ENCODE measurements at places on chromosomes 4 and X.

- no peak for DNase-seq
Observed at GRCh38 chr4:114019969-114020358, 40.5 kb upstream of the ARSJ start.

- DNase-seq, result no peak
Observed at GRCh38 chr4:156378033-156378665, 424.5 kb upstream of the CTSO start.

GRCh38 chr4:8136529-8136928, 22.1 kb downstream of the ABLIM2 start:
- DNase-seq, result no peak

DNA sequence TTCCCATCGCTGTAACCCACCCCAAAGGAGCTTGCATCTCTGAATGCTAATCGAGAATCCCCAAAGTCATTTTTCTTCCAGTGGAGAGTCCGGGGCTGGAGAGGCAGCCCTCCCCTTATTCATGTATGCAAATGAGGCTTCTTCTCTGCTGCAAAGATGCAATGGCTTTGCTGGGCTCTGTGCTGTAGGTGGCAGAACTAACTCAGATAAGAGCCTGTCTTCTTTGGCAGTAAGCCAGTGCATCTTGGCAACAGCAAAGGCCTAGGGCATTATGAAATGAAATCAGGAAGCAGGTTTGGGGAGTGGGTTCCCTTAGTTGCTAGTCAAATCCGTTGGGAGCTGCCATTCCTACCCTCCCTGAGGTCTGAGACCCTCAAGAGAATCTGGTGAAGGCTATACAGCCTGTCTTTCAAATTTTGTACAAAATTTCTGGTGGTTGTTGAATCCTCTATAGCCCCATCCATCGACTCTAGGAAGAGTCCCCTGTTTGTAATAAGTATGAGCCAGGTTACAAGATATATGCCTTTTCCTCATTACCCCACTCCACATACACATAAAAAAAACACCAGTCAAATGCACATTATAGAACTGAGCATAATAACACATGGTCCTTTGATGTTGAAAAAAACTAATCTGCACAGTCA, 290.6 kb upstream of the TAPT1 start:
- DNase-seq, result no peak

GRCh38 chr4:47942081-47942819, 27.9 kb upstream of the NFXL1 start:
- DNase-seq, result no peak

DNA sequence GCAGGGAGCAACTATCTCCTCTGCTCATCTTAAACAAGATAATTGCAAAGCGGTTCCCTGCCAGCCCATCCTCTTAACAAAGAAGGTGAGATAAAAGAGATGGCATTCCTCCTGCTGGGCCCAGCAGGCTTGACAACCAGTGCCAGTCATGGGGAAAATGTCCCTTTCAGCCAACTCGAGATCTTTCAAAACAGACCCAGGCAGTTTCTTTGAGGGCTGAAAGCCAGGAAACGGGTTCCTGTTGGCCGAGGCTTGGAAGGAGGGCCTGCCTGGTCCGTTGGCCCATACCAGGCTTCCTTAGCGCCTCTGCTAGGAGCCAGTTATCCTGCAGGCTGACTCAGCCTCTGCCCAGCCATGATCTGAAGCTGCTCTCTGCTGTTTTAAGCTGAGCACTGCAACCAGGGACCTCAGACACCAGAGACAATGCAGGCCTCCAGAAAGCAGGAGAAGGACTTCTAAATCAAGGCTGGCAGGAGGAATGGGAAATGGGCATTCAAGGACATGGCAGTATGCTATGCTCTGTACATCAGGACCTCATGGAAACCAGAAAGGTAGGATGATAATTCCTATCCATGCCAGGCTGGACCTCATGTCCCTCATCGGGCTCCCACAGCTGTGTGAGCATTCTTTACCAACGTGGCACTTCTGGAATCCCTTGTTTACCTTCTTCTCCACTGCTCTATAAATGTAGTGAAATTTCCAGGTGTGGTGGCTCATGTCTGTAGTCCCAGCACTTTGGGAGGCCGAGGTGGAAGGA, 42.4 kb upstream of the SLC2A9 start:
- DNase-seq, result no peak

- DNase-seq, result no peak
Observed at GRCh38 chrX:106341823-106342222, 173.7 kb downstream of the PWWP3B start.

- DNase-seq, result no peak
Observed at GRCh38 chr4:4574792-4575191, 32.9 kb upstream of the STX18 start.

GRCh38 chr4:118237531-118237930, 115.3 kb downstream of the PRSS12 start:
- DNase-seq, result no peak

- DNase-seq, result no peak
Observed at GRCh38 chr4:44760142-44760898, 34.0 kb upstream of the GNPDA2 start.

DNA sequence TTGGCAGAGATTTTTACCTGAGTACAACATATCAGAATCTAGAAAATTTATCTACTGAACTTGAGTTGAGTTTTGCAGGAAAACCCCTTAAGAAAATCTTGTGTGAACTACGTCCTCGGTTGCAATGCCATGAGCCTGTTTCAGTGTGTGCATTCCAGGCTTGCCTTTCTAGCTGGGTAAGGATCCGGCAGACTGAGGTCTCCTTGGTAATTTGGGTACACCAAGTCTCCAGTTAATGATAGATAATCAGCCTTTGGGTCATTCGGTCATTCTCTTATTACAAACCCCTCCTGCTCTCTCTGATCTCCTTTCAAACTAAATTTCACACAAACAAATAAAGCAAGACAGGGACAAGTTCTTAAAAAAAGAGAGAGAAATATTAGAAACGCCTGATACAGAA, 5.9 kb upstream of the HAND2 start:
- no peak for DNase-seq

GRCh38 chr4:89067417-89067816, 10.4 kb upstream of the FAM13A start:
- DNase-seq, result no peak

DNA sequence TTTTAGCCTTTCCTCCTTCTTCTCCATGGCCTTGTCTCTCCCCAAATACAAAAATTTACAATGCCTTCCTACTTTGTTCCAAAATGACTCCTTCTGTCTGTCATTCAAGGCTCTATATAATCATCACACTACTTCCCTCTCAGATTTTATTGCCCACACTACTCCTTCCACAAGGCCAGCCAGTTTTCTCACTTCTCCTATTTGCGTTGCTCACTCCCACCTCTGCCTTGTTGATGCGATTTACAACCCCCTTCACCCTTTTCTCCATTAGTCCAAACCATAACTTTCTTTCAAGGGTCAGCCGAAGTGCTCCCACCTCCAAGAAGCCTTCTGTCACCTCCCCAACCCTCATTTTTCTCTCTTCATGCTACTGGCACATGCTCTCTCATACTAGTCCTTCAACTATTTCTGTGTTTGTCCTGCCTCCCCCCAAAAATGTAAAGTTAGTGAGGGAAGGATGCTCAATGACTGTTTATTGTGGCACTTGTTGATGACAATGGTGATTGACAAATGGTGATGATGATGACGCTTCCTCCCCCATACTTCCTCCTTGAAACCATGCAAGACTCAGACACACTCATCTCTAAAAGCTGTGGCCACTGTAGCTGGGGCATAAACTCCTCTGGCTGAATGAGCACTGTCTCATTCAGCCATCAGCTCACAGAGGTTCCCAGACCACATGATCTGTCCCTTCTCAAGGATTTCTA, 2.7 kb upstream of the XKRX start:
- no peak for DNase-seq

DNA sequence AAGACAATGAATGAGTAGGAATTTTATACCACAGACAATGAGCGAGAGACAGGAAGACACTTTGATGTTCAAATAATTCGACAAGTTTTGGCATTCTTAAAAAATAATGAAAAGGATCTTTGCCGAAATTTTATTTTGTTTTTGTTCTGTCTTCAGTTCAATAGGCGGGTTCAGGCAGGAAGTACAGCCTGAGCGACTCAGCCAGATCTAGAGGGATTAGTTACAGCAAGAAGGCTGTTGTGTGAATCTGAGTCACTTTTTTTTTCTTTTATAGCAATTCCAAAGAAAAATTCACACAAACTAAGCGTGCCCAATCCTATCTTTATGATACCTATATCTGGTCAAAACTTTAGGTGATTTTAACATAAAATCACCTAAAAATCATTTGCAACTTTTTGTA, 505.4 kb upstream of the FAM241A start:
- no peak for DNase-seq

GRCh38 chrX:19814240-19814639, 73.2 kb downstream of the SH3KBP1 start:
- no peak for DNase-seq

- DNase-seq, result no peak
Observed at GRCh38 chr4:102494603-102495002, 6.6 kb upstream of the NFKB1 start.

DNA sequence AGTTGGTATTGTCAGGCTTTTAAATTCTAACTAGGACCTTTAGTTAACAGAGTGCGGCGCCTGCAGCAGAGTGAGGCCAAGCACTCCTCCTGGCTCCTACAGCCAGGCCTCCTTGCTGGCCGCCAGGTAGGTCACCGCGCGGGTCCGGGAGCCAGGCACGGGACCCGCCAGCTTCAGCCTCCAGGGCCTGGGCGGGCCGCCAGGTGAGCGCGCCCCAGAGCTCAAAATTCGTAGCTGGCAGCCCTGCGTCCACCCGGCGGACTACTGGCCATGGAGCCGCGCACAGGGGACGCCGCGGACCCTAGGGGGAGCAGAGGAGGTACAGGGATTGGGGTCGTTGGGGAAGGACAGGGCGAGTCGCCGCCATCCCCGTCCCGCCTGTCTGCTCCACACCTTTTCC, at the start of gene MAGIX:
Gene MAGIX, plus strand, starts transcription at position 139 of the 400 bp plus-strand sequence. Its CDS starts 132 bp downstream, at position 271.
- DNase-seq, result no peak

- no peak for DNase-seq
Observed at GRCh38 chr4:150082241-150082640, 4.0 kb downstream of the DCLK2 start.

- DNase-seq, result no peak
Observed at GRCh38 chr4:109435635-109436034, 2.0 kb downstream of the SEC24B start.

DNA sequence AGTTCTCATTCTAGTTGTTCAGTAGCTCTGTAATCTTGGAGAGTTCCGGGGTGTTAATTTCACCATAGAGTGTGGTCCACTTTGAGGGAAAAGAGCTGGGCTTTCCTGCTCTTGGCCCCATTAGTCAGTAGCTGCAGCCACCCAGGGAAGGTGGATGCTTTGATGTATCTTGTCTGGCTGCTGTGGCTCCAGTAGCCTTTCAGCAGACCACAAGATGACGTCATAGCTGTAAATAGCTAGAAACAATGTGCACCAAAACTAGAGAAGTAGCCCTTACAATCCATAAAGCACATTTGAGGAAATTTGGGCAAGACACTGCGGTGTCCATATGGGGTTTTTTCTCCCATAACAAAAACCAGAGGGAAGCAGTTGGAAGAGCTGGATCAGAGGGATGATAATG, 32.9 kb upstream of the PRPS2 start:
- DNase-seq, result no peak

DNA sequence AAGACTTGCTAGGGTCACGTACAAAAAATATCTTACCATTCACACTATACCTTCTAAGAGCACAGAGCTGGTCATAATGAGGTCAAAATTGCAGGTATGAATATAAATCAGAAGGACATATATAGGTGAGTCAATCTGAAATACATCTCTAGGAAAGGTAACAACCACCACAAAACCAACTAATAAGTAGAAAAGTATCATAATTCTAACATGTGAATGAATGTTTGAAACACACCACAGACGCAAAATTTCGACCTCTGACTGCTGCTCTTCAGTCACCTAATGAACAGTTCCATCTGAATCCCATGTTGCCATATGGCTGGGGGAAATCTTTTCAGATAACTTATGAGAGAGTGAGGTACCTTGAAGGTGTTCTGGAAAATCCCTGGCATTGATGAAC, 22.1 kb downstream of the STAP1 start:
- no peak for DNase-seq

GRCh38 chr4:158799013-158799770, 30.4 kb downstream of the FNIP2 start:
- DNase-seq, result no peak

GRCh38 chr4:43126595-43126994, 234.1 kb downstream of the GRXCR1 start:
- DNase-seq, result no peak

DNA sequence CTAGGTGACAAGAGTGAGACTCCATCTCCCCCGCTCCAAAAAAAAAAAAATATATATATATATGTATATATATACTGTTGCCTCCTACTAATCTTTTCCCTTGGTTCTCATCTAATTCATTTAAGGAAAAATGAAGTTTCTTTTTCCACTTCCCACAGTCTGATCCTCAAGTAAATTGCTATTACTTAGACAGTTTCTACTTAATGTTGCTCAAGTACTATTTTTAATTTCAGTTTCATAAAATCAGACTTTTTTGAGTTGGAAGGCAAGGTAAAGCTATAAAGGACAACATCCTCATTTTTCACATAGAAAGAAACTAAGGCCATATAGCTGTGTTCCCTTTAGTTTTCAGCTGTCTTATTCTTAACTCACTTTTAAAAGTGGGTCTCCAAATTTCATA, 5.8 kb downstream of the RXFP1 start:
- DNase-seq, result no peak

GRCh38 chr4:87974856-87975462, 555 bp upstream of the SPP1 start:
- no peak for DNase-seq

- no peak for DNase-seq
Observed at GRCh38 chr4:183722731-183723560, 63.9 kb downstream of the TRAPPC11 start.

- peak; percentile 42 for DNase-seq
Observed at GRCh38 chr4:48127682-48128404, 6.2 kb downstream of the TXK start.

DNA sequence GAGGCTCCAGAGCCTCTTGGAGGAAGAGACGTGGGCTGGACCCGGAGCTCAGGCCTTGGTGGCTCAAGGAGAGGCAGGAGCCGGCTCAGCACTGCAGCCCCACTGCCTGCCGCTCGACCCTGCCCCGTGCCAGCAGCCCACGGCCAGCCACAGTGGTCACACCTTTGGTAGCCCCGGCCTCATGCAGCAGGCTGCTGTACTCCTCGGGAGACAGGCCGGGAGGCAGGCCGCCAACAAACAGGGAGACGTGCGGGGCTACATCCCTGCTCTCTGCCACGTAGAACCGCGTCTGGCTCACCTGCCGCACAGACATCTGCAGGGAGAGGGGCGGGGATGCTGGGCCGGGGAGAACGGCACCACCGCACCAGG, 7.6 kb downstream of the DGKQ start:
- DNase-seq, result no peak

DNA sequence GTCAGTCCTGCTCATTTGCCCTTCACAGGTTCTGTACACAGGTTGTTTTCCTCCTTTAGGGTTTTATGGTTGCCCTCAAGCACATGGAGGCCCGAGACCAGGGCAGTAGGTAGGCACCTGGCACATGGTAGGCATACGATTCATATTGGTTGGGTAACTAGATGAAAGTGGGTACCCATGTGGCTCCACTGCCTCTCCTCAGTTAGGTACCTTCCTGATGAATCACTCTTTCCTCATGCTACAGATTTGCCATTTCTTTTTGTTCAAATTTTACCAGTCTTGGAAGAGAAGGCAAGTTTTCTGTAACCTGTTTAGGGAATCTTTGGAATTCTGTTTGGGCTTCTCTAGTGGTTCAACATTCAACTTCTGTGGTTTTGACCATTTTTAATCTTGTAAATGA, 121.3 kb downstream of the FHIP1A start:
- DNase-seq, result no peak

Data from activated CD8-positive, alpha-beta memory T cell treated with anti-CD3 and anti-CD28 coated beads for 1 hour (primary cell).